Activated naive CD8-positive, alpha-beta T cell treated with anti-CD3 and anti-CD28 coated beads, Interleukin-2, amount 50 U/mL, for 24 hours (primary cell): ENCODE measurements at places on chromosomes 1 and 21.

GRCh38 chr1:112927462-112927990 lies 28.5 kb downstream of the SLC16A1 start:
- DNase-seq: no peak

GRCh38 chr1:94739521-94740061 lies 80.6 kb upstream of the SLC44A3 start:
- no peak for DNase-seq

DNA sequence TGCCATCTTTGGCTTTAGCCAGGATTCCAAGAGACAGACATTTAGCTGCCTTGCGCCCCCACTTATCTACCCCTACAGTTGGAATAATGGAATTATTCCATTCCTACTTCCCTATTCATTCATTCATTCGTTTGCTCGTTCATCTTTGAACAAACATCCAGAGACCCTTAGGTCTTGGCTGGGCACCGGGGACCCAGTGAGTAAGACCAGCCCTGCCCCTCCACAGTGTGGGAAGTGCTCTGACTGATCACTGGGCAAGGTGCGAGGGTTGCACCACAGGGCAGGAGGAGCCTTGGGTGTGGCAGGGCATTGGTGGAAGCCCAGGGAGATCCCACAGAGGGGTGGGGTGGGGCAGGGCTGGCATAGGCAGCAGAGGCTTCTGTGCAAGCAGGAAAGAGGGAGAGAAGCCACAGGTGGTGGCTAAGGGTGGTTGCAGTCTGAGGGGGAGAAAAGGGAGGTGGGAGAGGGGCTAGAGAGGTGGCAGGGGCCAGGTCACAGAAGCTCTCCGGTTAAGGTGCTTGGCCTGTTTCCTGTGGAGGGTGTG lies 35.0 kb upstream of the TMEM61 start:
- no peak for DNase-seq

DNA sequence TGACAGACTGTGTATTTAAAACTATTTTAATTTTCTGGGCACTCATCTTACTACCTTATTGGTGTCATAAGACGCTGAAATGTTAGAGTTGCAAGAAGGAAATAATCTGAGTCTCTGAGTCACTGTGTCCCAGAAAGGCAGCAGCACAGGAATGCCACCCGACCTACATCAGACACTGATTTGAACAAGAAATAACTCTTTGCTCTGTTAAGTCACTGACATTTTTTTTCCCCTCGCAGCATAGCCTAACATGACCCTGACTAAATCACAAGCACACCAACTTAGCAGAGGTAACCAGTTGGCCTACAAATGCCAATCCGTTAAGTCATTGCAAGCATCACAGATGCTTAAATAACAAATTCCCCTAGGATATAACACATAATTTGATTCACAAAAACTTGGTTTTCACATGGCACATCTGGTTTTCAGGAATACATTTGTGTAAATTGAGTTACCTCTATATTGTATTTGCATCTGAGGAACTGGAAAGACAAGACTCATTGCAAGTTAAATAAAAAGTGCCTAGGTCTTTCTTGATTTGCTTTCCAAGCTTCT lies 349.1 kb downstream of the SEC16B start:
- DNase-seq: no peak

DNA sequence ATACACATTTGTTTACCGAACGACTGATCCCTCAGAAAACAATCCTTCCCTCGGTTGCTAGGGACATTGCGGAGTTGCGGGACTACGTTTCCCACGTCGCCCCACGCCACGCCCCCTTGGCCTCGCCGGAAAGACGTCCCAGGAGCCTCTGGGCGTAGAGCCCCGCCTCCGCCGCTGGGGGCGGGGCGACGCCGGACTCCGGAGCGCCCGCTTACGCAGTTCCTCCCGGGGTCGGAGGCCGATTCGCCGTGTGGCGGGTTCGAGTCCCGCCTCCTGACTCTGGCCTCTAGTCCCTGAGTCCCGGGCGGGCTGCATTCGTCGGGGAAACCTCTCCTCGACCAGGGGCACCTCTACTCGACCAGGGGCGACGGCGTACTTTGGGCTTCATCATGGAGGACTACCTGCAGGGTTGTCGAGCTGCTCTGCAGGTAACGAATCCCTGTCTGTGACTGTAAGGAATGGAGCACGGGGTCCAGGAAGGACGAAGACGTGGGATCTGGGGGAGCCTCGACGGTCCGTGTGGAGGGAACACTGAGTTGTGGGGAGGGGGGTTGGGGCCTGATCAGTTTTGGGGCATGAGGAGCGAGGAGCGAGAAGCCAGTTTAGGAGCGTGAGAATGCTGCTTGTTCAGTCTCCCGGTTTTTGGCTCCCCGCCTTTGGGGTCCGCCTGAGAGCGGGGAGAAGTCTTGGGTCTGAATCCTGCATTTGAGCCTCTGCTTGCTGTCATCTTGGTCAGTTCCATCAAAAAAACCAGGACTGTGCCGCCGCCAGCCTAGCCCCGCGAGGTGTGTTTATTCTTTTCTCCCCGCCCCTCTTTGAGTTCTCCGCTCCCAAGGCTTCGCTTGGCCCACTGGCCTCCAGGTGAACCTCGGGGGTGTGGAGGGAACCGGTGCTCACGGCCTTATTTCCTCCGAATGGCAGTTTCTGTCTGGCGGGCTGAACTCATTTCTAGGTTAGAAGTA lies at the start of gene PRUNE1:
Gene PRUNE1, plus strand, starts transcription at position 206 of the 962 bp plus-strand sequence. Its CDS starts 184 bp downstream, at position 390.
- peak; percentile 99 for DNase-seq

GRCh38 chr1:211386921-211387320 lies 60.3 kb downstream of the TRAF5 start:
- DNase-seq: no peak

DNA sequence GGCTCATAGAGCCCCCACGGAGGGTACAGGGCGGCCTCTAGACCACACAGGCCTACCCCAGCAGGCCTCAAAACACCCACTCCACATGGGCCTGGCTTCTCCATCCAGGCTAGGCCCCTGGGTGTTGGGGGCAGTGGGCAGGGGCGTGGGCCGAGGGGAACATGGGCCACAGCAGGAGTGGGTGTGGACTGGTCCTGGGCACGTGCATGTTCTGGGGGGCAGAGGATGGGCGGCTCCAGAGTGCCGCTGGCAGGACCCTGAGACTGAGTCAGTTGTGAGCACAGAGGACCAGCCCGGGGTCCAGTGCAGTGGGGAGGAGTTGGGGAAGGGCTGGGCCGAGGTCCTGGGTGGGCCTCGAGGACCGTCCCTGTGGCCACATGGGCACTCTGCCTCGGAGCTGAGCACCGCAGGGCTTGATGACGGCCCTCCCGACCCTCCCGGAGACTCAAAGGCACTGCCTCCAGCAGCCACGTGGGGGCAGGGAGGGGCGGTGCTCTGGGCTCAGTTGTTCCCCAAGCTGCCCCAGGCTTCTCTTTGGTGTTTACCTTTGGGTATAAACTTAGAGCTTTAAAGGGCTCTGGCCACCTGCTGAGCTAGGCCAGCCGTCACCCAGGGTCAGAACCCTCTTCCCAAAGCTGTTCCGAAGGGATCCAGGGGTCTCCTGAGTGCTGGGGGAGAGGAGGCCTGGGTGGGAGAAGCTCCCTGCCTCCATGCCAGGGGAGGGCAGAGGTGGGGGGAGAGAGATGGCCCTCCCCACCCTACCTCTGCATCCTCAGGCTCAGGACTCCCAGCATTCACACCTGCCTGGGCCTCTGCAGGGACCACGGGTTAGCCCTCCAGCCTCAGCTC lies 79.9 kb downstream of the MORN1 start:
- peak; percentile 67 for DNase-seq

DNA sequence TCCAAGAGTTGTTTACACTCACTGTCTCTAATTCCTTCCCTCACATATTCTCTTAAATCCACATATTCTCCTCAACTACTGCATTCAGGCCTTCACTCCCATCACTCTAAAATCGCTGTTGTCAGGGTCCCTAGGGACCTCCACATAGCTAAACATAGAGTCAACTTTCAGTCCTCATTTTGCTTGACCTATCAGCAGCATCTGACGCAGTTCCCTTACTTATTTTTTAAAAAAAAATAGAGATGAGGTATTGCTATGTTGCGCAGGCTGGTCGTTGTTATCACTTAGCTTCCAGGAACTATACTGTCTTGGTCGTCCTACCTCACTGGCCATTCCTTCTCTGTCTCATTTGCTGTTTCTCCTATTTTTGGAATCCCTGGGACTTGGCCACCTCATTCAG lies 11.7 kb upstream of the PLEKHO1 start:
- DNase-seq: no peak

GRCh38 chr1:171919891-171920887 lies 78.9 kb downstream of the DNM3 start:
- no peak for DNase-seq

GRCh38 chr1:154730259-154730658 lies 122.3 kb upstream of the ADAR start:
- DNase-seq: no peak
